Stimulated activated CD8-positive, alpha-beta memory T cell treated with anti-CD3 and anti-CD28 coated beads, Interleukin-7, amount 100 ng/mL, for 1 hour (primary cell): ENCODE measurements at places on chromosomes 5 and 9.

- no peak for DNase-seq
These were observed 505.5 kb upstream of the WWC1 start for GRCh38 chr5:167785901-167786300.

DNA sequence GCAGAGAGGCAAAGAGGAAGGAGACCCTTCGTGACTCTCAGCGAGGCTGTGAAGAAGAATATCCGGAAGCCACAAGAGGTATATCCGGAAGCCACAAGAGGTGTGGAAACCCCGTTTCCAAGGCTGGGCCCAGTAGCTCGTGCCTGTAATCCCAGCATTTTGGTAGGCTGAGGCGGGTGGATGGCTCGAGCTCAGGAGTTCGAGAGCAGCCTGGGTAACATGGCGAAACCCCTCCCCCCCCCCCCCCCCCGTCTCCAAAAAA lies 612 bp upstream of the BBLN start:
- no peak for DNase-seq

- no peak for DNase-seq
These were observed 1.6 kb upstream of the OCLN start for GRCh38 chr5:69491027-69491426.

DNA sequence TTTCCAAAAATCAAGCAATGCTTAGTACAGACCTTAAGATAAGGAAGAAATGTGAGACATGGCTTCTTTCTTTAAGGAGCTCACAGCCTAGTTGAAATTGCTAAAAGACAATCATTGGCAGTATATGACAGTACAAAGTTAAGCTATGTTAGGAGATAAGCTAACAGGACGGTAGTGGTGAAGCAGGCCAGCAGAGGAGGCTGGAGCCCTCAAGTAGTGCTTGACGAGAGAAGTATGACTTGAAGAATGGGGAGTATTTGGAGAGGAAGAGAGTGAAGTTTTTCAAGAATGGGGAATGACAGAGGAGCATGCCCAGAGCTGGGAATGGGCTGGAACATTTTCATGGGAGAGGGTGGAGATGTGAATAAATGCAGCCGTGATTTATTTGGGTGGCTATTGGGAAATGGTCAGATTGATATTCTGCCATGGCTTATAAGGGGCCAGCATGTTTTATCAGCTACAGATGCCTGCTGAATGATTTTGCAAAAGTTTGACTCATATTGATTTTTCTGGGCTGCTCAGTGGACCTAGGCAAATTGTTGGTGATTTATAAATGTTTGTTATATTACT lies 43.7 kb downstream of the LURAP1L start:
- no peak for DNase-seq

DNA sequence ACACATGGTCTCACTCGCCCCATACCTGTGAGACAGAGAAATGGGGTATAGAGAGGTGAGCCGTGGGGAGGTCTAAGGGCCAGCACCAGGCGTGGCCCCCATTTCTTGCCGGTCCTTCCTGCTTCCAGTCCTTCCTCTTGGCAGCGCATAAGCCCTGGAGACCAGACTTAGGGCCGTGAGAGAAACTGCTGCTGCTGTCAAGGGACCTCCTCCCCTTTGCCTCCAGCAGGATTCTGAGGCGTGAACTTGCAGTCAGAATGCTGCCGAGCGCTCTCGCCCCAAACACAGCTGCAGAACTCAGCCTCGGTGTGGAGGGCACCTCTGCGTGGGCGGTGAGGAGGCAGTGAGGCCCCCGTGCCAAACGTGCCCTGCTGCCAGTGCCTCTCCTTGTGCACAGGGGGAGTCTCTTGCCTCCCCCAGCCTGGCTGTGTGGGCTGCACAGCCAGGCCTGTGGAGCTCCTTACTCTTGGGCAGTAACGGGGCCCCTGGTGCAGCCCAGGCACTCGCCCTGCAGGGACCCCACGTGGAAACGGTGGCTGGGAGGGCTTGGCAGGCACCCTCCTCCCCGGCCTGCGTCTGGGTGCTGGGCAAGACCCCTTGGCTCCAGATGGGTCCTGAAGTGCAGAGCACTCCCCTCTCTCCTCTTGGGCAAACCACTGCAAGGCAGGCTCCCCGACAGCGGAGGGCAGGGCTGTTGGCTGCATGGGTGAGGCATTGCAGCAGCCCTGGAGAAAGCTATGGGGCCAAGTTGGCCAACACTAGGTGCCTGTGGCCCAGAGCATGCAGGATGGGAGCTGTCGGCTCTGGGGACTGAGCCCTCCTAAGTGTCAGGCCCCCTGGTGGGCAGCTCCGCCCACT lies 85.4 kb downstream of the RXRA start:
- DNase-seq = no peak
